ENCODE measurements at places on chromosomes 4 and X.

DNA sequence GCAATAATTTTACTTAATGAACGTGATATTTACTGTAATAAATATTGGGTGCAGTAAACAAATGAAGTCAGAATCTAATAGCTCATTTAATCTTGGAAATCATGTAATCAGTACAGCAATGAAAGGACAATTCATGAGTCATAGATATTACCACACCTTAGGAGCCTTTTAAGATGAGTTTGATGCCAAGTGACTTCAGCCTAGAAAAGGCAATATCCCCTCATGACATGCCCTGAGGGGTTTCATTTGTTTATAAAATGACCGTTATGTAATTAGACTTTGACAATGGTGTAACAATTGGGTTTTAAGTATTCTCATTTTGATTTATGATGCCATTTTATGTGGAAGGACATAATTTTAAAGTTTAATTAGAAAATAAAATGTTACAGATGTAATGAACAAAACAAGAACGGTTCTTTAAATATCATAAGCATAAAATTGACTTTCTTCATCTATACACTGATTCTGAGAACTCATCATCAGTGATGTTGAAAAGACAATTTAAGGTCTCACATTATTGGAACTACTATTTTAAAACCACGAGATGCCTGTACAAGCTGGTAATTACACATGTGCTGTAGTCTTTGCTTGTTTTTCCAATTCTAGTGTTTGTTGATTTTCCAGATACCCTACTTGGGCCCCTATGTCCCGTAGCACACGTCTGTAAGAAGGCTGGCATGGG lies 5.0 kb downstream of the FGF2 start:
- DNase-seq, result no peak

DNA sequence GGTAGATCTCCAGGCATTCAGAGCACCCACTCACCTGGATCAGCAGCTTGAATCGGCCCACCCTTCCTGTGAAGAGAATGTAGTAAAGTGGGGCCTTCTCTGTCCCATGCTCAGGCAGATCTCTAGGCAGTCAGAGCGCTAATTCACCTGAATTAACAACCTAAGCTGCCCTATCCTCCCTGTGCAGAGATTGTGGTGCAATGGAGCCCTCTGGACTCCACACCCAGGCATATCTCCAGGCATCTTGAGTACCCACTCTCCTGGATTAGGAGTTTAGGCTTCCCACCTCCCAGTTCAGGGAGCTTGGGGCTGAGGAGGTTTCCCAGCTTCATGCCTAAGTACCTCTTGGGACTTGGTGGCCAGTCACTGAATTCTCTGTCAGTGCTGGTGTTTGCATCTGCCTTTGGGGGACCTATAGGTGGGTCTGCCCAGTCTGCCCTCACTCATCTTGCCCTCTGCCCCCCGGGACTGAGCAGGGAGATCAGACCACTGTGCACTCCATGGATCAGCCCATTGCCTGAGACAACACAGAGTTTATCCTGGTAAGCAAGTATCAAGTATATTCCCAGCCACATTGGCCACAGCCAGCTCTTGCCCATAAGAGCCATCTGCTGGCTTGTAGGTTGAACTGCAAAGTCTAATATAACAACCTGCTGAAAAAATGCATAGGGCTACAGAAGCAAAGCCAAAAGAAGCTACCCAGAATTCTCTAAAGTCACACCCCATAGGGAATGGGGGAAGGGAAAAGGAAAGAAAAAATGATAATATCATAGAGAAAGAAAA lies 372.9 kb downstream of the KLHL13 start:
- peak; percentile 1 for DNase-seq

DNA sequence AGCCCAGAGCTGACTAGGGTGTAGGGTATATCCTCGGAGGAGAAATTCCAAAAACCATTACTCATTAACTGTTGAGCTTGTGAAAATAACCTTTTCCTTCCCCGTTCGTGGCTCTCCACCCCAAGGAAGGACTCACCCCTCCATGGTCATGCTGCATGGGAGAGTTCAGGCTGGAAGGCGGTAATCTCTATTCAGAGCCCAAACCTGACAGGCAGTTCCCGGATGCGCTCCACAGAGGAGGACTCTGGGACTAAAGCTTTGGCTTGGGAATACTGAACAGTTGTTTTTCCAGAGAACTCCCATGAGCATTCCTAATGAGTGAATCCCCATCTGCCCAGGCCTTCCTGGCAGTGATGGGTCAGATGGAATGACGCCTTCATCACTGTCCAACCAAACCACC lies 125.4 kb downstream of the BCOR start:
- no peak for DNase-seq

- peak; percentile 52 for DNase-seq
These were observed 215.6 kb upstream of the GYPA start for GRCh38 chr4:144355811-144356757.

- DNase-seq, result no peak
These were observed 28.4 kb upstream of the MAPK10 start for GRCh38 chr4:86388252-86388651.

GRCh38 chrX:123809854-123810375 lies 49.9 kb upstream of the XIAP start:
- DNase-seq, result no peak

GRCh38 chrX:68438575-68438974 lies 5.3 kb upstream of the OPHN1 start:
- no peak for DNase-seq

- no peak for DNase-seq
These were observed 155.9 kb downstream of the ARHGAP6 start for GRCh38 chrX:11509786-11510185.

GRCh38 chr4:69147334-69147733 lies 51.1 kb downstream of the UGT2B7 start:
- no peak for DNase-seq
